ENCODE measurements at places on chromosomes 2 and 18.

DNA sequence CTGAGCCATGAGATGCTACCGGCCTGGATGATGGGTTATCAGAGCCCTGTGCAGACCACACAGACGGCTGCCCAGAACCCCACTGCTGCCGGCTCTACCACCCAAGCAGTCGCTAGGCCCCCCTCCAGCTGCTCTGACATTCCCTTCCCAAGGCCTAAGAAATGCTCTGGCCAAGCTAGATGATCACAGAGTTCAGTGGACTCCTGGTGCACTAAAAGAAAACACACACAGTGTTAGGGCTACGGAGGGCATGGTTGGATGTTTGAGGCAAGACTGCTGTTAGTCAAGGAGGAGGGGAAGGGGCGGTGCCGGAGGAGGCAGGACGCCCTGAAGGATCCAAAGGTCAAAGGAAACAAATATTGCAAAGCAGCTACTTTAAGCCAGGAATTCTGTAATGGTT, 174.5 kb downstream of the MYCN start:
- no peak for DNase-seq

- DNase-seq, result no peak
Observed at GRCh38 chr2:168465594-168465993, 9.5 kb downstream of the CERS6 start.

DNA sequence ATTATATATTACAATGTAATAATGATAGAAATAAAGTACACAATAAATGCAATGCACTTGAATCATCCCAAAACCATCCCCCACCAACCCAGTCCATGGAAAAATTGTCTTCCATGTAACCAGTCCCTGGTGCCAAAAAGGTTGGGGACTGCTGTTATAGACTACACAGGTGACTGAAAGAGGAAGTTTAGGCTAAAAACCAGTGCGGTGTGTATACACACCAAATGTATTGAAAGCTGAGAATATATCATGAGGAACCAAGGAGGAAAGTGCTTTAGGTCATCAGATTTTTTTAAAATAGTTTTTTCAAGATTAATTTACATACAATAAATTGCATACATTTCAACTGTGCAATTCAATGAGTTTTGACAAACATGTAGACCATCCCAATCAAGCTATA, 20.5 kb upstream of the C1D start:
- no peak for DNase-seq

GRCh38 chr2:45172760-45173392, 163.6 kb upstream of the SIX2 start:
- no peak for DNase-seq

GRCh38 chr2:102168026-102168771, 18.6 kb upstream of the IL1RL2 start:
- no peak for DNase-seq

DNA sequence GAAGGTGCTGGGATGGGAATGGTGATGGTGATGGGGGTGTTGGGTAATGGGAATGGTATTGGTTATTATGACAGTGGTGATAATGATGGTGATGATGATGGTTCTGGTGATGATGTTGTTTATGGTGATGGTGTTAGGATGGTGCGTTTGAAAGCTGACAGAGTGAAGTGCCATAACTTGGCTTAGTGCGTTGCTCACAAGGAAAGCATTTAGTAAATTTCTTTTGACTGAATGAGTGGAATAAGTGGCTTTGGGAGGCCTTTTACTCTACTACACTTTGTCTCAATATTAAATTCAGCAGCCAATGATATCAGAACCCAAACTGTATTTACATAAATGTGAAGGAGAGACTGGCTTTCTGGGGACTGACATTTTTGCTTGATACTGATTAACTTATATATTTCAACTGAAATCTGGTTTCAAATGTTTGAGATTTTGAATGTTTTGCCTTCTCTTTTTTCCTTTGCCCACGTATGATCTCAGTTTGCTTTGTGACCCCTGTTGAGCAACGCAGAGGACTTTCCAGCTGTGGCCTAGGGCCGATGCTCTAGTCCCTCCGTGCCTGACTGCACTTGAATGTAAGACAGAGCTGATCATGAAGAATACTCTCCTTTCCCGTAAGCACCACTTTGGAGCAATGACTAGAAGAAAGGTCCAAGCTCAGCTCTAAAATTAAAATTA, 128.5 kb upstream of the SH3BP4 start:
- DNase-seq, result no peak

DNA sequence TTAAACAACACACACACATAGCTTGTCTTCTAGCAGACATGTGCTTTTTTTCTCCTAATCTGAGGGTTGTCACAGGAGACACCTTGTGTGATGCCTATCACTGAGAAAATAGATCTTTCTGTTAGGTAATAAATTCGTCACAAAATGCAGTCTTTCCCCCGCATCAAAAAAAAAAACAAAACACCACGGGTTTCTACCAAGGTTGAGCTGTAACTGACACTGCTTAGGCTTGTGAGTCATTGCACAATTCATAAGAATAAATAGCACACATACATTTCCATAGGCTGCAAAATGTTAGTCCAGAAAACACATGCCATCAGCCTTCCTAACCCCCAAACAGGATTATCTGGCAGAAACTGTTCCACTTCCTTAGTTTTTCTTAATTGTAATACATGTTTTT, 6.5 kb downstream of the TMEM163 start:
- DNase-seq, result no peak

GRCh38 chr2:40666398-40666797, 214.5 kb upstream of the SLC8A1 start:
- DNase-seq, result no peak

- no peak for DNase-seq
Observed at GRCh38 chr18:3528231-3528630, 78.3 kb downstream of the TGIF1 start.

GRCh38 chr2:72889991-72890390, 2.8 kb downstream of the SPR start:
- no peak for DNase-seq

- no peak for DNase-seq
Observed at GRCh38 chr2:104923665-104924064, 69.8 kb downstream of the POU3F3 start.

DNA sequence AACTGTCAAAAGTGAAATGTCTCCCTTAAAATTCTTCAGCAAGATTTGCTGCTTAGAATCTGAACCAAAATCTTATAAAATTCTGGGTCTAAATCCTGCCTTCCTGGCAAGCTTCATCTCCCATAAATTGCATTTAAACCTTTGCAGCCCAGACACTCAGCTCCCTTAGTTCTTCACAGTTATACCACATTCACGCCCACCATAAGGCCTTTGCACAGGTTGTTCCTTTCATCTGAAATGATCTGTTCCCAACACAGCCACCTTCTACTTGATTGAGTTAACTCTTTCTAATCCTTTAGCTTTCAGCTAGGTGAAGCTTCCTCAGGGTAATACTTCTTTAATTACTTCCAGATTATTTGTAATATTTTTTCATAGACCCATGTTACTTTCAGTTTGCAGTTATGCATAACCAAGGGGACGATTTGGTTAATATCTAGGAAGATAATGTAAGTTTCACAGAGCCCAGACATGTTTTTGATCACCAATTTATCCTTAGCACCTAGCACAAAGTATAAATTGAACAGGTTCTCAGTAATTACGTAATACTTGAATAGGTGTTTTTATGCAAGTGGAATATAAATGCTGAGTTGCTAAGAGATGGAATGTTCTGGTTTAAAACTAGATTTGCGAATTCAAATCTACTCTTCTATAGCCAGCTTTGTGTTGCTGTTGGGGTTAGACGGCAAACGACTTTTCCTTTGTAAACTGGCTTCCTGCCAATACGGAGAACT, 779.7 kb upstream of the PKDCC start:
- DNase-seq, result no peak

DNA sequence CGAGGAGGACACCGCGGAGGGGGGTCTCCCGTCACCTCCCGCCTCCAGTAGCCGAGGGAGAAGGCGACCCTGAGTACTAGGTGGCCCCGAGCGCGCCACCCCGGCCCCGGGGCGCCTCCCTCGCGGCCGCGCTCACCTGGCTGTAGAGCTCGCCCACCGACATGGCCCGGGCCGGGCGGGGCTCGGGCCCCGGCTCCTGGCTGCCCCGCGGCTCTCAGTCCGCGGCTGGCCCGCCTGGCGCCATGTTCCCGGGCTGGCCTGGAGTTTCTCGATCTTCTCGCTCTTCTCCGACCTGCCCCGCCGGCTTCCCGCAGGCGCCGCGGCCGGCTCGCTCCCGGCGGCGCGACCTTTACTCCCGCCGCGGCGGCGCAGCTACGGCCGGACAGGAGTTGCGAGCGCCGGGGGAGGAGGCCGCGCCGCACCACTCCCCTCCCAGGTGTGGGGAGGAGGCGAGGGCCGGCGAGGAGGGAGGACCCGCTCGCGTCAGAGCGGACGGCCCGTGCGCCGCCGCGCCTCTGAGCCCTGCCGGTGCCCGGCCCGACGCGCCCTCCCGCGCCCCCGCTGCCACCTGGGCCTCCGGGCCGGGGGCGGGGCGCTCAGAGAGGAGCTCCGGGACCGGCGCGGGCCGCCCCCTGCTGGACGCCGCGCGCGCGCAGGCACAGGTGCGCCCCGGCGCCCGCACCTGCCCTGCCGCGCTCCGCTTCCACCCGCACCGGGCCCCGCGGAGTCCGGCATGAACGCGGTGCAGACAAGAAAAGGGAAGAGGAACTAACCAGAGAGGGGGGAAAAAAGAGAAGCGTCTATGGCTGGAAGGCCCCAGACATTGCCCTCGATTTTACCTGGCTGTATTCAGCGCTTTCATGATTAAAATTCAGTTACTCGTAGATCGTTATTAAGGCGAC, at the start of gene MYO5B:
Gene MYO5B, minus strand, starts transcription at position 517 of the 902 bp plus-strand sequence. Its CDS starts 354 bp downstream, at position 163.
- peak; percentile 72 for DNase-seq

DNA sequence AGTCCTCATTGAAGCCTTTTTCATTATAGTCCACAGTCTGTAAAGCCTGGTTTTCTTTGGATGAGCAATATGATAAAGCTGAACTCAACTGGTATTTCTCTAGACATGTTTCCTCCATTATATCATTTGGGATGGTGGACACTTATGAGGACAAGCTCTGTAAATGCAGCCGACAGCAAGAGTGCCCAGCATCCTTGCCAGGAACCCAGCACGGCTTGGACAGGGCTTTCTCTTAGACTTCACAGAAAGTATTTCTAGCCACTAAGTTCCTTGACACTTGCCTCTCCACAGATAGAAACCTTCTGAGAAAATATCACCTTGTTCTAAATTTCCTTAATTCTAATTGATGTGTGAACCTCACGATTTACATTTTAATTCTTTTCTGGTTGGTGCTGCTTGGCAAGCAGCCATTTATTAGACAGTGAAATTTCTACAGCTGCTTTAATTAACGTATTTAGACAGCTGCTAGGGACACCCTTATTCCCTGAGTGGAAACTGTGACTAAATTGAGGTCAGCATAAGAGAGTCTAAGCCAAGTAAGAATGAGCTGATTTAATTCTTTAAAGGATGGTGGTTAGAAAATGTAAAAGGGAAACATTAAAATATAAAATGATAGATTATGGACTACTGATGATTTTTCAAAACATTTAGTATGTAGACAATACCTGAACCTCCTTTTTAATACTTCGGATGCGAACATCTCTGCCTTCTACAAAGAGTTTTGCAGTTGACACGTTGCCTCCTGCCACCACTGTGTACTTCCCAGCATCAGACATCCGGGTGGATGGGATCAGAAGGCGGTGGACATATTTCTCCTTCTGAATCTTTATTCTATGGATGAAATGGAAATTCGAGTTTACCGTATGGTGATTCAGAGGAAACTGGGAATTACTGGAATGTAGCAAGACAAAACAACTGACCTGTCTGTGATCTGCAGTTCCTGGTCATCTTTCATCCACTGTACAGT, 39.8 kb downstream of the TTN start:
- DNase-seq, result no peak

- DNase-seq, result no peak
Observed at GRCh38 chr2:150938527-150938926, 323.1 kb downstream of the RBM43 start.

- no peak for DNase-seq
Observed at GRCh38 chr18:27110319-27110718, 74.8 kb downstream of the CHST9 start.

DNA sequence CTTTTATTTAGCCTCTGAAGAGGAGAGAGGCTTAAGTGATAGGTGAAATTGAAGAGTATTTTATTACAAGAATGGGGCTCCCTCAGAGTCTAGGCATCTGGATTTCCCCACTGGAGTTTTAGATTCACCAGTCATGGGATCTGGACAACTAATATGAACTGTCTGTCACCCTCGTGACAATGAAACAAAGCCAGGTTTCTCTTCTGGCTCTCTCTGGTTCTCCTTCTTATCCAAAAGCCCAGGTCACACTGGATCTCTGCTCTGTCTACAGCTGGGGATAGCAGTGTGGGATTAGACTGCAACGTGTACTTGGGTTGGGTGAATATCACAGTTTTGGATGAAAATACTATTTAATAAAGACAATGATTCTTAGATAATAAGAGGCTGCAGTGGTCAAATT, 31.2 kb downstream of the LHCGR start:
- DNase-seq, result no peak

DNA sequence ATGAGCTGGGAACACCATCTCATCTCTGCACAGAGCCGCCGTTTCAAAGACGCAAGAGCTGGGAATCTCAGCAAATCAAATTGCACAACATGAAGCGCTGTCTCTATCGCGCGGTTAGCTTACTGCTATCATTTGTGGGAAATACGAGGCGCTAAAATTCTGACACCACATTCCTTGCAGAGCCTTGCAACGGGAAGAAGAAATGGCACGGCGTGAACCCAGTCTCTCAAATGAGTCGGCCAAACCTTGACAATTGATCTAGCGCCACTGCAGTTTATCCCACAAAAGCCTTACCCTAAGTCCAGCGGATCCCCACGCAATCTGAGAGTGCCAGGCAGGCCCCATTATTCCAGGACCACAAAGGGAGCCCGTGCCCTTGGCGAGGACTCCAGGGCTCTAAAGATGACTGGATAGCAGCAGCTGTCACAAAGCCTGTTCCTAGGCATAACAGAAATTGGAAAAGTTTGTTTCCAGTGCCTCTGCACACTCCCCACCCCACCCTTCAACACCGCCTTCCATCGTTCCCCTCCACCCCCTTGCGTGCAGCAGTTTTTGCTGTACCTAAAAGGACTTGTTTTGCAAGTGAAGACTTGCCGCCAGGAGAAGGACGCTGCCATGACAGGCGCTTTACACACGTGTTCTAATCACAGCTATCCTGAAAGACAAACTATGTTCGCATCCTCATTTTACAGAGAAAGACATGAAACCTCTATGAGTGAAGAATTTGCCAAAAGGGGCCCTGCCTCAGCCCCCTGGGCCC, 252.4 kb downstream of the EIPR1 start:
- DNase-seq, result no peak

GRCh38 chr18:11544060-11544633, 65.2 kb upstream of the SLC35G4 start:
- no peak for DNase-seq

GRCh38 chr2:65658881-65659280, 226.5 kb upstream of the SPRED2 start:
- DNase-seq, result peak; percentile 66

All from islet precursor cell (in vitro differentiated cells).